Activated T-cell treated with anti-CD3 and anti-CD28 coated beads, Interleukin-2, amount 50 U/mL, for 72 hours (primary cell): ENCODE measurements at places on chromosomes 12 and 14.

DNA sequence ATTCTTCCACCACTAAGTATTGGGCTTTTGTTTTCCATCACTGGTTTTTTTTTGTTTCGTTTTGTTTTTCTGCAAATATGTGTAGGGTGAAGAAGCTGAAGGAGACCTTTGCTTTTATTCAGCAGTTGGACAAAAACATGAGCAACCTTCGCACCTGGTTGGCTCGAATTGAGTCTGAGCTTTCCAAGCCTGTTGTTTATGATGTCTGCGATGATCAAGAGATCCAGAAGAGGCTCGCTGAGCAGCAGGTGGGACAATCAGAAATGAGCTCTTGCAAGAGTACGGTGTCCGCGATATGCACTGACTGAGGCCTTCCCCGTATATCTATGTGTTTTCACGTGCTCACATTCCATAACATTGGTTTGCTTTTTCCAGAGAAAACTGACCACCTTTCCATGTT, 91.5 kb downstream of the ESR2 start:
- no peak for DNase-seq

DNA sequence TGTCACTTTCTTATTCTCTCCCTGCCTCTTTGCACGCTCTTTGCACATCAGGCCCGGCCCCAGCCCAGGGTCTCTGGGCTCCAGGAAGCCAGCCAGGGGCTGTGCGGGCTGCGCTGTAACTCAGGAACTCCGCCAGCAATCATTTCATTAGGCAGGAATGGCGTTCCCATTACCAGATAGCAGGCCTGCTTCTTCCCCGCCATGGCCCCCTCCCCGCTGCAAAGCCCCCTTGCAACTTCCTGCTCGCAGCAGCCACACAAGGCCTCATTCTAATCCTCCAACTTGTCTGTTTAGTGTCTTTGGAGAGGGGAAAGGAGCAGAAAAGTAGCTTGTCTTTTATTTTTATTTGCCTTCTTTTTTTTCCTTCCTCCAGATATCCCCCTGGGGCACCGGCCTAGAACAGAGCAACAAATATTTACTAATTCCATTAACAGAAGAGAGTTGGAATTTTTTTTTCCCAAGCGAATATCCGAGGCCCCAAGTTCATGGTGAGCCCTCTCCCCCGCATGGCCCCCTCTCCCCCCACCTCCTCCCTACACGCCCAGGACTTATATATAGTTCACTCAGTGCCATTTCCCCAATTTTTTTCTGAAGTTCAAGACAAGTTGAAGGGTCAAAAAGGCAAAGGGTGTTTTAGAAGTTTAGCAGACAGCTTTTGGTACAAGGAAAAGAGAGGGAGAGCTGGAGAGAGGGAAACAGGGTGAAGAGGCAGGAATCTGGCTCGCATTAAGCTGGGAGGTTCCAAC, 329.4 kb upstream of the TBX3 start:
- no peak for DNase-seq

GRCh38 chr12:42652048-42652447, 62.5 kb upstream of the PRICKLE1 start:
- DNase-seq, result no peak

- DNase-seq, result peak; percentile 30
Observed at GRCh38 chr14:24411443-24412389, 12.9 kb downstream of the NYNRIN start.

- no peak for DNase-seq
Observed at GRCh38 chr12:22312336-22312735, 22.2 kb downstream of the ST8SIA1 start.

DNA sequence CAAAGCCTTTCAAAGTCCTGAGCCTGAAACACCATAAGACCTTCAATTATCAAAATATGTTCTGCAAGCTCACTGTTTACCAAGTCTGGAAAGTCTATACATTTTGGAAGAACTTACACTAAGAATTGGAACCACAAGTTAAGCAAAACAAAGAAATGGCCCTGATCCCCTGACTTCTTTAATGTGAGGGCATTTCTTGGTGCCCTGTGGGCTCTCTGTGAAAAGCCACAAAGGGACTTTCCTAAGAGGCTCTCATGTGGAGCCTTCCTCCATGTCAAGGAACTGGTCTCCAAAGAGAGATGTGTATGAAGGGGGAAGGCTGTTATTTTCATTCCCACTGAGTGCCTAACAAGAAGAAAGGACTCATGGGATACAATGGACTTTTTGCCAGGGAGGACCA, 13.5 kb upstream of the MYH6 start:
- peak; percentile 53 for DNase-seq

DNA sequence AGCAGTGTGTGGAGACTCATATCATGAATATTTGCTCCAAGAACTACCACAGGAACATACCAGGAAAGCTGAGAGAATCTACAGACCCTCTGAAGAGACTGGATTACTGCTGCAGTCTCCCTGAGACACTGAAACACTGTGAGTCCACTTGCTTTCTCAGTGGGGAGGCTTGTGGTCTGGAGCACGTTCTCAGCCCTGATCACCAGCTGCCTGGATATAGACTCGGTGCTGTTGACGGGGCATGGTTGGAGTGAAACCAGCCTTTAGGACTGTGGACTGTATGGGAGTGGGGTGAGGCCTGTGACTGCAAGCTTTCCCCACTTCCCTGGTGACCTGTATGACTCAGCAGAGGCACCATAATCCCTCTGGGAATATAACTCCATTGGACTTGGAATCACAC, 525.8 kb upstream of the FBXO33 start:
- DNase-seq, result no peak

GRCh38 chr12:2161473-2161872, 108.7 kb downstream of the CACNA1C start:
- no peak for DNase-seq

DNA sequence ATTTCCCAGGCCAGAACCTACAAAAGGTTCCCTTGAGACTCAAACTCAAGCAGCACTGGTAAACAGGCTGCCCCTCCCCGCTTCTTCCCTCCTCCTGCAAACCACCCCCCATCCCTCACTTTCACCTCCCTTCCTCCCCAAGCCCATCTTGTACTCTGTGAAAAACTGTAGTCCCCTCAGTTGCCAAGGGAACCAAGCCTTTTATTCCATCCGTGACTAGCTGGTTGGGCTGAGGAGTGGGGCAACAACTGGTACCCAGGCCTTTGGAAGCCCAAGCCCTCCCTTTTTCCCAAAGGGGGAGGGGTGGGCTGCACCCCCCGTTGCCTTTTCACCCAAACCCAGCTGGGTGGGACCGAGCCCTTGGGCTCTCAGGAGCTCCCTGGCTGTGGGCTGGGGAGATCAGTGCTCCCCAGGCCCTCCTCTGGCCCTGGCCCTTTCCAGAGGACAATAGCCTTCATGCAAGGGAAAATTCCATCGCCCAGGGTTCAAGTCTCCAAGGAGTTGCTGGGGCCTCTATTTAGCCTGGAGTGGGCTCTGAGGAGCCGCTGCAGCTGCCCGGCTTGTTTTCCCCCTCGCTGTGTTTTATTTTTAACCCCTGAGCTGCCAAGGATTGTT, 61.9 kb downstream of the ZFP36L1 start:
- DNase-seq, result no peak

DNA sequence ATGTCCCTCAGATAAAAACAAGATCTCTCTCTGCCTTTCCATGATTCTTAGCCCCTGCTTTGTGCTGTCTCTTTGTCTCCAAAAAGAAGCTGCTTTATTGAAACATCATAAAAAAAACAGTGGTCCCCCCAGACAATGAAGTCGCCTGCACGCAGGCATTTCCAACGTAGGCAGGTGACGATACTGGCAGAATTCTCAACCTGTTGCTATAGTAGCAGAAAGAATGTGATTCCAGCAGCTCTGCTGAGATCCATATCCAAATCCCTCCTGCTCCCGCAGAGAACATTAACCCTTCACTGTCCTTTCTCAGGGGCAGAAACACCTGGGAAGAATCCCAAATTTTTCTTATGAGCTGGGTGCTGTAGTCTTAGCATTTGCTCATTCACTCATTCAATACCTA, 84.8 kb downstream of the STON2 start:
- DNase-seq, result no peak

DNA sequence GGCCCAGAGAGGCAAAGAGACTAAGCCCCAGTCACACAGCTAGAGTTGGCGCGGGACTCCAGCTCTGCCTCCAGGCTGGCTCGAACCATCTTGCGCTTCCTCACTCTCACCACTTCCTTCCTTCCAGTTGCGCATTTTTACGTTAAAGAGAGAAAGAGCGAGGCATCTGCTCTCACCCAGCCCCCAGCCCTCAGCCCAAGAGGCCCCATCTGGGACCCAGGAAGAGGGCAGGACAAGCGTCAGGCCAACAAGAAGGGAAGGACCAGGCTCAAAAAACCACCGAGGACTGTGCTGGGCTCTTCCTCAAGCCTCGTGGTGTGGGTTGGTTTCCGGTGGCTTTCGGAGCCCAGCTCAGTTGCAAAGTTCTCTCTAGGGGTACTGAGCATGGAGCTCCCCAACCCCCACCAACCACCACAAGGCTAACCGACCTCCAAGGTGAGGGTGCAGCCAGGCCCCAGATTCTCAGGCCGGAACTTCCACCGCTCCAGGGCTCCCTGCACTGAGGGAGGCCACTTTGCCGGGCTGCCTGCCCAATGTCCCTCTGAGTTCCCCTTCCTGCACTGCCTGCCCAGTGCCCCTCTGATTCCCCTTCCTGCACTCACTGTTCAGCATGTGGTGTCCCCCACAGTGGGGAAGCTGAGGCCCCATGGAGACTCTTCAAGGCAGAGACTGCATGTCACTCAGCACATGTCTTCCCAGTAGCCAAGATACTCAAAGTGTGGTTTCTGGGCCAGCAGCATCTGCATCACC, 35.9 kb downstream of the TESC start:
- DNase-seq, result peak; percentile 26

DNA sequence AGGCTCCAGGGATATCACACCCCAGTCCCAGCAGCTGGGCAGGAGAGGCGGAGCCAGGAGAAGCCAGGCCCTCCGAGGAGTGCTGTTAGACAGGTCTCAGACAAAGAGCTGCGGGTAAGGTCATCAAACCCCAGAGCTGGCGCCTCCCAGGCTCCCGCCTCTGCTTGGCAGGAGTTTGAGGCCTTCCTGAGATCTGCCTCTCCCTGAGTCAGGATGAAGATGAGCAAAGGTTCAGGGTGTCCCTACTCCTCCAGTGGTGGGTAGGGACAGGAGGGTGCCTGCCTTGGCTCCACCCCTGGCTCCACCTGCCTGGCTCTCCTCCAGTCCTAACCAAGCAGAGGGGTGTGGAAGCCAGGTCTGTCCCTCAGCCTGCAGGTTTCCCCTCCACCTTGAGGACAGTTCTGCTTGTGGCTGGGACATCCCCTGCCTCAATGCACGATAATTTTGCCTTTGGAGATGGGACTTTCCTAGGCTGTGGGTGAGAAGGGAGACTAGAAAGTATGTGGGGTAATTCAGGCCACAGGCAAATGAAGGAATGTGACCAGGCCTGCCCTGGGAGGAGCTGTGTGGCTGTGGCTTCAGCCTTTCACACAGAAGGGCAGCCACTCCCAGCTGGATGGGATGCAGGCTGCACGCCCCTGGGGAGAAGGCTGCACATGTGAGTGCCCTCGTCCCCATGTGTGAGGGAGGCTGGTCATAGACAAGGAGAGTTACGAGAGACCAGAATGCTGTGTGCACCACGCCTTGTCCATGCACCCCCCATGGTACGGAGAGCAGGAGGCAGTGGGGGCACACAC, 2.2 kb downstream of the PLEKHG6 start:
- no peak for DNase-seq

- peak; percentile 16 for DNase-seq
Observed at GRCh38 chr12:76346798-76347420, 1.3 kb downstream of the BBS10 start.

- DNase-seq, result no peak
Observed at GRCh38 chr12:110669193-110669502, 19.8 kb downstream of the HVCN1 start.

GRCh38 chr14:32564596-32564995, 235.5 kb downstream of the AKAP6 start:
- DNase-seq, result no peak

GRCh38 chr14:105100910-105101309, 35.7 kb upstream of the GPR132 start:
- no peak for DNase-seq

- DNase-seq, result no peak
Observed at GRCh38 chr14:100474196-100474595, 113.0 kb downstream of the BEGAIN start.

DNA sequence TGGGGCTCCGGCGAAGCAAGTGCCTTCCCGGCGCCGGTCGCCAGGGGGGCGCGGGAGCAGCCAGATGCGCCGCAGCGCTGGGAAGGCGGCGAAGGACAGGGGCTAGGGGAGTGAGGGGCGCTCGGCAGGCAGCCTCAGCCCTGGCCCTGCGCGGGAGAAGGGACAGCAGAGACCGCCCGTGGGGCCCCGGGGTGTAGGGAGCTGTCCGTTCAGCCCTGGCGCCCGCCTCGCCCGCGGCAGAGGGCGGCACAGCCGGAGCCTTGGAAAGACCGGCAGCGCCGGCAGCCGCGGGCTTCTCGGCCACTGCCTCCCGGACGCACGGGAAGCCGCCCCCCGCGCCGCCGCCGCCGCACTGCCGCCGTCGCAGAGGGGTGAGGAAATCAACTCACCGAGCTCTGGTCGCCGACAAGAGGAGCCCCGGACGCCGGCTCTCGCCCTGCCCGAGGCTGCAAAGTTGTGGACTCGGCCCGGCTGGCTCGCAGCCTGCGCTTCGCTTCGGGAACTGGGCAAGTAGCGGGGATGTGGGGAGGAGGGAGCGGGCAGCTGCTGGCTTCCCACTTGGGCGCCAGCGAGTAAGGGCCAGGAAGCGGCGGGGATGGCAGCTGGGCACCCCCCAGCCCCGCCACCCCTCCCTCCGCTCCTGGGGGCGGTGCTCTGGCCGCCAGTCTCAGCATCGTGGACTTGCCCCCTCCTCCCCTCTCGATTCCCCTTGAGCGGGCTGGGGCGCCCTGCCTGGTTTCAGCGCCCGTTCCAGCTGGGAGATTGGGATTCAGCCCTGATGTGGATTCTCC, at the start of gene ZDHHC22:
Gene ZDHHC22 (minus strand): TSS at position 578 of the 791 bp plus-strand sequence. CDS start 2,053 bp downstream, outside the sequence.
- DNase-seq, result no peak

DNA sequence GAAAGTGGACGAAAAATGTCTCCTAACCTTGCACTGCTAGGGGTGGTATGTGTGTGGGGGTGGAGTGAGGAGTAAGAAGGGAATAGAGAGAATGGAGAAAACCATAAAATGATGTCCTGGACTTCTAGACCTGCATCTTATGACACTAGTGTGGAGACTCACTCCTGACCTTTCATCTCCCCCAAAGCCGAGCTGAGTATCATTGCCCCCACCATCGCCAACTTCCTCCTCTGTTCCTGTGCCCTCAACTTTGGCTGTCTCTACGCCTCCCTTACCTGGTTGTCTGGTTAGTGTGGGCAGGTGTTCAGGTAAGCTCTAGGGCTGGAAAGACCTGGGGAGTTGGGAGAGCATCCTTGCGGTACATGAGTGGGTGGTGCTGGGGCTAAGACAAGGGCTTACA, 4.5 kb upstream of the KLHL33 start:
- DNase-seq, result no peak

DNA sequence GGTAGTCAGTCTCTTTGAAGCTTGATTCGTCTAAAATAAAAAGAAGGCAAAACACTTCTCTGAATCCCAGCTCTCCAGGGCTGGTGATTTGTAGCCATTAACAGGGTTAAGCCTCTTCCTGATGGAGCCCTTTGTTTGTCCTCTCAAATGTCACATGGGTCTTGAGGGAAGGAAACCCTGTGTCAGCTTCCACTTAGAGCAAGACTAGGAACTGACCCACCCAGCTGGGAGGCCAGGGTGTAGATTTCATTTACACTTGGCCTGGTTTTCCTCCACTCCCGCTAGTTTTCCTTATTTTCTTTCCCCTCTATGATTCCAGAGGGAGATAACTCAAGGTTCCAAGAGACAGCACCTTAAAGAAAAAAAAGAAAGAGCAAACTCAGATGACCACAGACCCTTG, 230.5 kb upstream of the EGLN3 start:
- no peak for DNase-seq
